NCI-H82 (cell line): ENCODE measurements at places on chromosomes 1 and 21.

- DNase-seq: no peak
Measured at GRCh38 chr21:36647279-36648093, 51.4 kb upstream of the SIM2 start.

DNA sequence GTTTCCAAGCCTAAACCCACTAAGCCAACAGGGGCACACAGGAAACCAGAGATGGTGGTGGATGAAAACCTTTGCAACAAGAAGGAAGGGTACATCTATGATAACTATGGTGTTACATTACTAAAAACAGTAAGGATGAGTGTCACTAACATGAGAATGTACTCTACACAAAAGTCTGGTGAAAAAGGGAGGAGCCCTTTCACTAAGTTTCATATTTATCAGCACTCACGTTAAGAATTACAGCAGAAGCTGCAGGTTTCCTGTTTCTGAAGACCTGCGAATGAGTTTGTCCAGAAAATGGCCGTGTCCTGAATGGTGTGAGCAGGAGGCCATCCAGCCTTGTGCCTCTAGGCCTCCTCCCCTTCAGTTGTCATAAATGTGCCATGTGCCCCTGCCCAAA is 17.8 kb downstream of the ABCG1 start:
- no peak for DNase-seq

GRCh38 chr1:179774000-179774399 is 30.9 kb downstream of the FAM163A start:
- DNase-seq: no peak

- no peak for DNase-seq
Measured at GRCh38 chr1:204134103-204134502, 17.7 kb downstream of the ETNK2 start.

DNA sequence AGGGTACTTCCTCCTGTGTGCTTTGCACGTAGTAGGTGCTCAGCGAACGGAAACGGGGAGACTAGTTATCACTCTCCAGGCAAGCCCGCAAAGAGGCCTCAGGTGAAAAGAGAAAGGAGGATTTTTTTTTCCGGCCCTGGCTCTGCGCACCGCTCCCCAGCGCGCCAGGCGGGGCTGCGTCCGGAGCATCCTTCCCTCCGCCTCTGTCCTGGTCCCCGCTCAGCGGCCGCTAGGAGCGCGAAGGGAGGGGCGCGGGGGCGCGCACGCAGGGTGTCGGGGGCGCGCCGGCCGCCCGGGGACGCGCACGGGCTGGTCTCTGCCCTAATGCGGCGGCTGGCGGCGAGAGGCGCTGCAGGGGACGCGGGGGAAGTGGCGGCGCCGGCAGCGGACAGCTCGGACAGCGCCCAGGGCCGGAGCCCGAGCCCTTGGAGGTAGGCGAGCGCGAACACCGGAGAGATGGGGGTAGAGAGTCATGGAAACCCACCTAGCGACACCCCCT is 42.3 kb upstream of the NFASC start:
- peak; percentile 93 for DNase-seq

DNA sequence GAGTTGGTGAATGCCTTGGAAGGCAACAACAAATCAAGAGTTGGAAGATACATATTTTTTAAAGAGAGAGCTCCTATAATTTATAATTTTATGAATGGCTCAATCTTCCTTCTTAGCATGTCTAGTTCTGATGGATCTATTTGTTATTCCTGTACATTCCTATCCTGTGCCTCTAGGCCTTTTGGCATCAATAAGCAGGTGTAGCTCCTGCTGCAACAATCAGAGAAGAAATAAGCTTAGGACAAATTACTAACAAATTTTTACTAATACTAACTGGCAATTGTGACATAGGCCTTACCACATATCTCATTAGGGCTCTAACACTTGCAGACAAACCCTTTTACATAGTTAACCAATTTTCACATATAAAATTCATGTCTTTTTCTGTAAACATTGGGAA is 682.0 kb downstream of the LTN1 start:
- DNase-seq: no peak
